ENCODE measurements at places on chromosomes 7 and 10.

- peak; percentile 75 for DNase-seq
These were observed at the start of gene DENND11 for GRCh38 chr7:141702047-141702567. TSS of gene DENND11 (minus strand) at chr7:141702166. CDS start at chr7:141702153, 13 bp downstream.

- no peak for DNase-seq
These were observed 42.1 kb downstream of the NOD1 start for GRCh38 chr7:30436518-30436917.

- DNase-seq: no peak
These were observed 37.7 kb upstream of the SMARCD3 start for GRCh38 chr7:151286148-151286547.

DNA sequence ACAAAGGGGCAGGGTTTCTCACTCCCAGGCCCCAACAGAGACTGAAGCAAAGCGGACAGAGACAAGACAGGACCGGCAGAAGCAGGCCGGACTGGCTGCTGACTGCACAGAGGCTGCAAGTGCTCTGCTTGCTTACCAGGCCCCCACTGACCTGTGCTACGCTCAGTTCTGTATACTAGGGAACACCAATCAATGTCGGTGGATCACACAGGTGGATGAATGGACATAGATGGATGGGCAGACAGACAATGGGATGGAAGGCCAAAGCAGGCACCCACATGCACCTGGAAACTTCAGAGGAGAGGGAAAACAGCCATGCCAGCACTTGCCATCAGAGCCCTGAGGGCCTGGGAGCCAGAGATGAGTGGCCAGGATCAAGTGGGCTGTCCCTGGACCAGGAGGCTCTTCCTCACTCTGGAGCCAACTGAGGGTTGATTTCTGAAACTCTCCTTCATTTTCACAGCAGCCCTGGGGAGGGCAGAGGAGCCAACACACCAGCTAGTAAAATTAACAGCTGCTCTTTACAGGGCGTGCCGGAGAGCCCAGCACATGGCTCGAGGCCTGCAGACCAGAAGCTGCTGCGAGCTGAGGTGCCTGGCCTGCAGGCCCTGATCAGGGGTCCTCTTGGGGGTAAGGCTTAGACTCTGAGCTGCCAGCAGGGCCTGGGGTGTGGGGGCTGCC lies 243.6 kb downstream of the KCNMA1 start:
- no peak for DNase-seq

- peak; percentile 10 for DNase-seq
These were observed 18.0 kb downstream of the NEBL start for GRCh38 chr10:20879136-20879535.

DNA sequence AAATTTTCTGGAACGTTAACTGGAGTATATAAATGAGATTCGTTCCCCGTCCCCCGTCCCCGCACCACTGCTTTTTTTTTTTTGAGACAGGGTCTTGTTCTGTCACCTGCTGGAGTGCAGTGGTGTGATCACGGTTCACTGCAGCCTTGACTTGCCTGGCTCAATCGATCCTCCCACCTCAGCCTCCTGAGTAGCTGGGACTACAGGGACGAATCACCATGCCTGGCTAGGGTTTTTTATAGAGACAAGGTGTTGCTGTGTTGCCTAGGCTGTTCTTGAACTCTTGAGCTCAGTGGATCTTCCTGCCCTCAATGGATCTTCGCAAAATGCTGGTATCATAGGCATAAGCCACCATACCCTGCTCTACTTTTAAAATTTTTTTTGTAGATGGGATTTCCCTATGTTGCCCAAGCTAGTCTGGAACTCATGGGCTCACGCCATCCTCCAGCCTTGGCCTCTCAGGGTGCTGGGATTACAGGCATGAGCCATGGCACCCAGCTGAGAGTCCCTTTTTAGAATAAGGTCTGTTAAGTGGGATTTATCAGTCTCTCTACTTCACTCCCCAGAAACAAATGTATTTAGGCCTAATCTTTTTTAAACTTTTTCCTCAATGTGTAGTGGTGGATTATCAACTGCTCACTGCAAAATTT lies 122.9 kb downstream of the LYZL1 start:
- no peak for DNase-seq

GRCh38 chr7:24930856-24931255 lies 49.1 kb downstream of the OSBPL3 start:
- DNase-seq: no peak

GRCh38 chr10:3400348-3400747 lies 227.8 kb upstream of the PITRM1 start:
- DNase-seq: no peak

- DNase-seq: no peak
These were observed 220.4 kb downstream of the DOCK4 start for GRCh38 chr7:111985798-111986197.

DNA sequence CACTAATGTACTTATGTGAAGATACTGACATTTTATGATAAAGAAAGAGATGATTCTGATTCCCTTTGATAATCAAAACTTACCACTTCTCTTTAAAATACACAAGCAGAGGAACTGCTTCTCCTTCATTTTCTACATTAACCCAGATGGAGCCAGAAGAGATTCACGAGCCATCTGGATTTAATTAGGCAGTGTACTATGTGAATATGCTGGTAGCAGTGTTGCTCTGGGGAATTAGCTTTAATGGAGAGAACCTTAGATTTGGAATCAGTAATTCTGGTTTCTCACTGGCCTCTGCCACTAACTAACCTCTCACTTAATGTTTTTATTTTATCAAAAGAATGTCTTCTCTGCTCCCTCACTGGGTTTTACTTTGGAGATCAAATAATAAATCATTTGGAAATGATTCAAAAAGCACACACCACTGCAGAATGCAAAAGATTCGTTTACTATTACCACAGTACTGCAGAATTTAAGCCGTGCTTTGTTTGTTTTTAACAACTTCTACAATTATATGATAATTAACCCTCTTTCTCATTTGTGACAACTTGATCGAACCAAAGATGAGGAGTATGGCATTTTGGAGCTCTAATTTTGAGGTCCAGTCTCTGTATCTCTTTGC lies 77.5 kb upstream of the PHYHIPL start:
- no peak for DNase-seq

- no peak for DNase-seq
These were observed 8.1 kb upstream of the CUZD1 start for GRCh38 chr10:122853665-122854313.

DNA sequence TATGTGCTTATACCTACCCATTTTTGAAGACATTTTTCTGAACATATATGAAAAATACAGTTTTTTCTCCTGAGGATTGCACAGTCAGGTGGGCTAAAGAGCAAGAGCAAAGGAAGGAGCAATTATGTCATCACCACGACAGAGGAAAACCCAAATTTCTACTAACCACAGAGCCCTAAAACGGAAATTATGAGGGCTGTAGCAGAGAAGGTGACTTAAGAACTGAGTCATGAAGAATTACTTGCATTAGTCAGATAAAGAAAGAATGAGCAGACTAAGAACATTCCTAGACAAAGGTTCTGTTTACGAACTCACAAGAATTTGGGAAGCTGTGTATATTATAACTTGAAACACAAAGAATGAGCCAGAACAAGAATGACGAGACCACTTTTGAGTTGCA lies 974.4 kb downstream of the NXPH1 start:
- DNase-seq: no peak

- no peak for DNase-seq
These were observed 102.1 kb downstream of the FOXL3 start for GRCh38 chr7:391961-392524.

DNA sequence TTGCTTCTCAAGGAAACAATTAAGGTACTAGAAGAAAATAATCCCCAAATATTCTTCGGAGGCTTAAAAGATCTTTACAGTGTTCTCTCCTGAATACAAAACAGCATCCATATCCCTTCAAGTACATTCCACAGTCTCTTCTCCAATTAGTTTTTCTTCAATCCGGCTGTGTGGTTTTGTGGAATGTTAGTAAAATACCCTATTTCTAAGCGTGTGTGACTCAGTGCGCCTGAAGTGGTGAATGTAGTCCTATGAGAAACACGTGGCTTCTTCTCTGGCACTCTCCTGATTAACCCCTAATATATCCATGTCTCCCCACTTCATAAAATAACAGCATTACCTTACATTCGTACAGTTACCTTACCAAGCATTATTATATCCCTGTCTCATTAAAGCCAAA lies 570.2 kb downstream of the ARL4A start:
- no peak for DNase-seq

DNA sequence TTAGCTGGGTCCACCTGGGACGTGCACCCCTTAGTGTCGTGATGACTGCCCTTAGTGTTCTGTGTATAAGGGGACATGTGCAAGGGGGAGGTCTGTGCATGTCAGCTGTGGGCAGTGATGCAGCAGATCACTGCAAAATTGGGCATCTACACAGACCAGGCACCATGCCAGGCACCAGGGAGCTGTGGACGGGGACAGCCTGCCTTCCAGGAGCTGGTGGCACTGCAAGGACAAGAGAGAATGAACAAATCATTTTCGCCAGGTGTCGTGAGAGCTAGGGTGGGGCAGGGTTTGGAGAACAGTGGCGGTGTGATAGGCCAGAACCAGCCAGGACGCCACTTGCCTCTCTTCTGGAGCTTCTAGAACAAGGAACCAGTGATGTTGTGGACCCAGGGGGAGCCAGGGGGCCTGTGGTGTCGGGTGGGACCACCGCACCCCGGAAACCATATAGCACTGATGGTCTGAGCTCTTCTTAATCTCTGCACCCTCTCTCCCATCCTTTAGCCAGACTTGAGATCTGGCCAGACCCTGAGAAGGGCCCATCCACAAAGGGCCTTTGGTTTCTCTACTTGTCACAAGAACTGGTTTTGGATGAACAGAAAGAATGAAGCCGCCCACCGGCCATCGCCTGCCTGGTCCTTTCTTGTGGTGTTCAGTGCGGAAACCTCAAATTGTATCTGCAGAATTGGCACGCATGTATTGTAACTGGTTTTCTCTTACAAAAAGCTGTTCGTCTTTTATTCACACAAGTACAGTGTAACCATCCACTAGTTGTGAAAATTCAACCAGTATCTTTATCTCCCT lies 30.7 kb downstream of the PRF1 start:
- DNase-seq: no peak

- no peak for DNase-seq
These were observed 23.9 kb upstream of the ANKRD1 start for GRCh38 chr10:90944749-90945148.

- DNase-seq: no peak
These were observed 9.2 kb downstream of the EPHB6 start for GRCh38 chr7:142863891-142864685.

GRCh38 chr10:22341190-22341925 lies 3.9 kb upstream of the SPAG6 start:
- no peak for DNase-seq

GRCh38 chr7:33764752-33765451 lies 140.4 kb upstream of the BMPER start:
- DNase-seq: no peak

GRCh38 chr10:85105614-85106255 lies 777.3 kb downstream of the CCSER2 start:
- no peak for DNase-seq

DNA sequence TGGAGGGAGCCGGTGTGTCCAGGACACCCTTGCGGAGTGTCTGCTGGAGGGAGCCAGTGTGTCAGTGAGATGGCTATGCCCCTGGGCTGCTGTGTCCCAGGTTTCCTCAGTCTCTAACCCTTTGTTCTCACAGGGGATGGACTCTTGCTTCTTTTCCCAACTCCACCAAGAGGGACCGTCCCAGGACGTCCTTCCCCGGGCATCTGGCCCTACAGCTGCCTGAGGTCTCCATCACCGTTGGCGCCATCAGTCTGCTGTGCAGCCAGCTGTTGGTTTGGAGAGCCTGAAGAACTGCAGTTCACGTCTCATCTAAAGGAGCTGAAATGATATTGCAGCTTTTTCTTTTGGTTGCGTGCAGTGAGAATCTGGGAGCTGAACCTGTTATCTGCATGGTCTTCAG lies 136.2 kb downstream of the VIPR2 start:
- no peak for DNase-seq

DNA sequence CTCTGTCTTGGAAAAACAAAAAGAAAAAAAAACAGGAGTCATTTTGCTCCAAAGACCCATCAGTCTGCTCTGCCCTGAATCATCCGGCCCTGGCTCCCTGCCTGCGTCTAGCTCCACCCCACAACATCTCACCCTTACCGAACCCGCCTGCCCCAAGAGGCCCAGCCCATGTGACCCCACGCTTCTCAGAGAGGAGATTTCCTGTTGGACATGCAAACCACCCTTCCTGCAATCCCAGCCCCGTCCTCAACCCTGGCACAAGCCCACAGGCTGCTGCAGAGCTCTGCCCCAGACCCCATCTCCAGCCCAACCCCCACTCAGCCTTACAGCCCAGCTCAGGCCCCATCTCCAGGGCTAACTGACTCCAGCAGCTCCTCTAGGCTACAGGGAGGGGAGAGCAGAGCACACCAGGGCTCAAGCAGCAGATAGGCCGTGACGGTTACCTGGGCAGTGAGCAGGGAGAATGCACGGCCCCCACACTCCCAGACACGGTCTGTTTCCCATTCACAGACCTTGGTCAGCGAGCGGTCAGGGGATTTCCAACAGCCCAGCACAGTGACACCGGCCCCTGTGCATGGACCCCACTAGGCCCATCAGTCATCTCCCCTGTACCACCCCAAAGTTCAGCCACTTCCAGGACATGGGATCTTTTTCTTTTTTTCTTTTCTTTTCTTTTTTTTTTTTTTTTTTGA lies 69.9 kb upstream of the GTF2I start:
- no peak for DNase-seq

DNA sequence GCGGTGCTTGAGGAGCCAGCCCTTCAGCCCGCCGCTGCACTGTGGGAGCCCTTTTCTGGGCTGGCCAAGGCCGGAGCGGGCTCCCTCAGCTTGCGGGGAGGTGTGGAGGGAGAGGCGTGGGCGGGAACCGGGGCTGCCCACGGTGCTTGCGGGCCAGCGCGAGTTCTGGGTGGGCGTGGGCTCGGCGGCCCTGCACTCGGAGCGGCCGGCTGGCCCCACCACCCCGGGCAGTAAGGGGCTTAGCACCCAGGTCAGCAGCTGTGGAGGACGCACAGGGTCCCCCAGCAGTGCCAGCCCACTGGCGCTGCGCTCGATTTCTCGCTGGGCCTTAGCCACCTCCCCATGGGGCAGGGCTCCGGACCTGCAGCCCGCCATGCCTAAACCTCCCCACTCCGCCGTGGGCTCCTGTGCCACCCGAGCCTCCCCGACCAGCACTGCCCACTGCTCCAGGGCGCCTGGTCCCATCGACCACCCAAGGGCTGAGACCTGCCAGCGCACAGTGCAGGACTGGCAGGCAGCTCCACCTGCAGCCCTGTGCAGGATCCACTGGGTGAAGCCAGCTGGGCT lies 9.5 kb upstream of the GSTO1 start:
- DNase-seq: no peak

- DNase-seq: peak; percentile 5
These were observed 20.9 kb downstream of the MORN4 start for GRCh38 chr10:97612386-97612785.

GRCh38 chr10:102612964-102613275 lies 31.4 kb upstream of the TRIM8 start:
- no peak for DNase-seq

DNA sequence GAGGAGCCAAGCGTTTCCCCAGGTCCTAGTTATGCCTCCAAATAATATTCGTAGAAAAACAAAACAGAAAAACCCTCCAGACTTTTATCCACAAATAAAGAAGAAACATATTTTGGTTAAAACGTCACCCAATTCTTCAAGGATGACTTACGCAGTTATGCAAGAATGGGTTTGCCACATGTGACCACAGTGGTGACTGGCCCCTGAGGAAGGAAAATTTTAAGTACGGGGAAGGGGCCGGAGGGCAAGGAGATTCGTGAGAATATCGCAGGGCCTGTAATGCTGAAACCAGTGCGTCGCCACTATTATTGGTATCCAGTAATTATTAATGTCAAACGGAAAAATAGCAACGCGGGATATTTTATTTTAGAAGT lies 537 bp upstream of the MRPS24 start:
- DNase-seq: no peak
